ENCODE measurements at places on chromosomes 2 and 18. TPM values are rescaled to one million over a fixed set of nuclear protein-coding genes. Genes with fewer than 3 reads are reported as not detected.

The IL1RN gene
- not detected for total RNA-seq

The RND3 gene
- total RNA-seq, result 55.3 TPM

The UGT1A5 gene
- not detected for total RNA-seq

The PARD6G gene
- 17.2 TPM for total RNA-seq

The SPHKAP gene
- 0.04 TPM for total RNA-seq

The ALK gene
- 0.35 TPM for total RNA-seq

The LRATD1 gene
- 5.7 TPM for total RNA-seq

The SLC16A14 gene
- total RNA-seq, result 4.0 TPM

The WDR7 gene
- 12.0 TPM for total RNA-seq

DNA sequence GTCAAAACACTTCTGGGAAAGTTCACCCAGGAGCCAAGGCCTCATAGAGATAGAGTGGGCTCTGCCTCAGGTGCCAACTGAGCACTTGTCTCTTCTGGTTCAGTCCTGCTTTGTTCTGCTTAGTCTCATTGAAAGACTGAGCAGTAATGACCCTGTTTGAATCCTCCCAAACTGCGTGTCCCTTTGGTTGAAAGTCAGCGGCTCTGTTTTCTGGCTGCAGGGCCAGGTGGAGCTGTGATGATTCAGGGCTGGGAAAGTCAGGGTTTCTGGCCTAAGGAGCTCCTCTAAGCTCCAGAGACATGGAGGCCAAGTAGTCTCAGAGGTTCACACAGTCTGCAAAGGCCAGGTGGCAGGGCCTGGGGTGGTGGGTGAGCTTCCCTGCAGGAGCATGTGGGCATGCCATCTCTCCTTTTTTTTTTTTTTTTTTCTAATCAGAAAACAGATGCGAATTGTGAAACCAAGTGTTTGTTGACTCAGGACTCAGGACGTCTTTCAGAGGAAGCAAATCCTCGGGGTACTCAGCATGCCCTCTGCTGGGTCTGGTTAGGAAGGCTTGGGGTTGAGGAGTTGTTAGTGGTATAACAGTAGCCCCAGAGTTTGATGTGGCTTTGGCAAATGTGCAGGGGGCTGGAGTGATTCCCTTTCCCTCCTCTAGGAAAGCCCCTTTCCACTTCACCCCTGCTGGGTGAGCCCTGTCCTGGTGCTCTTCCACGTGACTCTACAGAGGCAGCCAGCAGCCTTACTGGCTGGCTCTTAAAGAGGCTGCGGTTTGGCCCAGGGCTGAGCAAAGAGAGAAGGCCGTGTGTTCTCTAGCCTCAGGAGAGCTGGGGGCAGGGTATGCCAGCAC lies 38.3 kb downstream of the TMEM17 start:
- DNase-seq, result peak; percentile 34

GRCh38 chr2:138329162-138329561 lies 172.4 kb upstream of the SPOPL start:
- no peak for DNase-seq

GRCh38 chr2:71974846-71975245 lies 172.8 kb downstream of the CYP26B1 start:
- no peak for DNase-seq

DNA sequence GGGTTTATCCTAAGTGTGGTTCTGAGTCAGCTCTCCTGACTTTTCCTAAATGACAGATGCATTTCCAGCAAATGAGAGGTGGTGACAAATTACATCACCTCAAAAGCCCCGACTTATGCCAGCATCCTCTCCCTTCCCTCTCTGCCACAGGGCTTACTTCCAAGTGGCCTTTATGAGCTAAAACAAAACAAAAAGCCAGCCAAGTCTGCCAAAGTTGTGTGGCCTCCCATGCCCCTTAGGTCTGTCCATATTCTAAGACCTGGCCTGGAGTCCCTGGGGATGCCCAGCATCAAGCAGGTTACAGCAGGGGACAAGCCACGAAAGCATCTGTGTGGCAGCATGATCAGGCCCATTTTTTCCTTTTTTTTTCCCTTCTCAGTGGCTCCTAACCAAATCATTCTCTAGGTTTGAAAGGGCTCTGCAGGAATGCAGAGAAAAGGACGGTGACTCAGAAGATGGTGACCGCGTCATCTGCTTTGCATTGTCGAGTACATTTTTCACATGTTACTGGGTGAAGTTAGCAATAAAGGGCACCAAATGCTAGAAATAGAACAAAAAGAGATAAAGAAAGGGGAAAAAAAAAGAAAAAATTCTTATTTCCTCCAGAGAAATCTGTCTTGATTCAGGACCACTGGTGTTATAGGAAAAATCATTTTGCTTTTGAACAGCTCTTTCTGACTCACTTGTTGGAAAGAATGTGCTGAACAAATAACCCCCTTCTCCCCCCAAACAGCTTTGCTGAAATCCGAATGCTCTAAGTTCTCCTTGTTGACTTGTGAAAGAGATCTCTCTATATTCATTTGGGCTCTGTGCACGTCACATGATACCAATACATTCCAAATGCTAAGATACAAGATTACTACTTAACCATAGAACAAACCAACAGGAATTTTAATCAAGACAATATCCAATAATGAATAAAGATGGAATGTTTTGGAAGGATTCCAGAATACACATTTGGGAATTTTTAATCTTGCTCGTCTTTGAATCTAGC lies 178.7 kb downstream of the EN1 start:
- DNase-seq, result no peak

DNA sequence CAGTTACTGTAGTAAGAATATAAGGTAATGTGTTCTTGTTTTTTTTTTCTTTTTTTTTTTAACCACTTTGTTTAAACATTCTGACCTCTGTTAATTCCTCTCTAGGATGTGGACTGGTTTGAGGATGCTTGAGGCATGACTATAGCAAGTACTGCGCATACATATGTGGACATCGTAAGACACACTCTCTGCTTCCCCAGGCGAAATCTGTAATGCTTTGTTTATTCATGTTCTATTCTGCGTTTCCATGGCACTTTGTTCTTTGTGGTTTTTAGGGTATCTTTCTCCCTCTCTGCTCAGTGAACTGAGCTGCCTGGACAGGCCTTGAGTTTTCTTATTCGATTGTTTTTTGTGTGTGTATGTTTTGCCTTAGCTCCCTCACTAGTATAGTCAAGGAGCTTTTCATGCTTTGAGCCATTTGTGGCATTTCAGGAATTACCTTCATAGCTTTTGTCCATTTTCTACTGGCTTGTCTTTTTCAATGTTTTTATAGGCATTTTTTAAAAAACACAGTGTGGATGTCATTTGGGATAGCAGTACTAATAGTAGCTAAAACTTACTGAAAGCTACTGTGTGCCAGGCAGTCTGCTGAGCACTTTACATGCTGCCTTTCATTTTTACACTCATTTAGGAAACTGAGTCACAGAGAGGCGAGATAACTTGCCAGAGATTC lies 1.9 kb upstream of the SH3BP4 start:
- DNase-seq, result no peak

DNA sequence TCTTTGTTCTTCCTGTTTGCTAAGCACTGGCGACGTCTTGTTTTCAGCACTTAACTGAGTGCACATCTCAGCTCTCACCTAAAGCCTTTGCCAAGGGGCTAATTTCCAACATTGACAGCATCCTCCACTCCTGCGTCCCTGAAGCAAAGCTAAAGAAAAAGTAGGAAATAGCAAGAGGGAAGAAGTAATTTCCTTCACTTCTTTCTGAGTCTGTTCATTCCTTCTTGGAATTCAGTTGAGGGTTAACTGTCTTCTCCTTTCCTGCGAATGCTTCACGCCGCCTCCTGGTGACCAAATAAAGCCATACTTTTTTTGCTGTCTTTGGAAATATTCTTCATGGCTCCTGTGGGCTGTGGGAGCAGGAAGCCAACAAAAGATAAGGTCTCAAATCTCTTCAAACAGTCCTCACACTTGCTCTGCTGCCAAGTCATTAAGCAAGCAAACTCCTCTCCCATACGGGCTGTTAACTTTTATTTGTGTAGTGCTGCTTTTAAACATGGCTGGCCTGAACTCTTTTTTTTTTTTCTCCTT lies 100.9 kb downstream of the DPP10 start:
- peak; percentile 48 for DNase-seq

GRCh38 chr18:10797896-10798295 lies 272.1 kb downstream of the NAPG start:
- DNase-seq, result peak; percentile 21

DNA sequence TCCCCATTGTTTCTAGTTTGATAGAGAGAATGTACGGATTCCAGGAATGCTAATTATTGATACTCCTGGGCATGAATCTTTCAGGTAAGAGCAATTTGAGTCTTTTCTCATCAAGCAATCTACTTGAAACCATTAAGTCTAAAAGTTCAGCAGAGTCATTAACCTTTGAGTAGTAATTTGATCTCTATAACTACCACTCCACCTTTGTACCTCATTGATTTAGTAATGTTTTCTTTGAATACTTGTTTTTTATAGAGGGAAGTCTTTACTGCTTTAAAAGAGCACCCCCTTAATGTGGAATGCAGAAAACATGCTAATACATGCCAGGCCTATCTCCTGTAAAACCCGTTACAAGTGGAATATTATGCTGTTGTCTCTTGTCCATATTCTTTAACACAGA lies 45.0 kb downstream of the EIF5B start:
- DNase-seq, result no peak

DNA sequence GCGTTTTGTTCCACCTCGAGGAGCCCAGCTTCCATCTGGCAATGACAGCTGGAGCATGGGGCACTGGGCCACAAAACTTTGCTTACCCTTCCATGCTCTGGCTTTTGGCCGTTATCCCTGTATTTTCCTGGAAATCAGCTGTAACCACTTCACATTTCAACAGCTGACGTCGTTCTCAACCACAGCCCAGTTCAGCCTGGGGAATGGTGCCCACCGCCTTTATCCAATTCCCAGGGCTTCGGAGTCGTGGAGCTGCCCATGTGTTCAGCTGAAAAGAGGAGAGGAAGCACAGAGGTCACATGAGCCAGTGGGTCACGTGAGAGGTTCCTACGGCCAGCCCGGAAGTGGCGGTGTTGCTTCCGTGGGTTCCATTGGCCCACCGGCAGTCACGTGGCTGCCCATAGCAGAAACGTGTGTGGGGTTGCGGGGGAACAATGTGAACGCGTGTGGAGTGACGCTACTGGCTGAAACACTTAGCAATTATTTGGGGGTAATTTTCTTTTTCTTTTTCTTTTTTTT lies 16.7 kb upstream of the EDAR start:
- DNase-seq, result no peak

DNA sequence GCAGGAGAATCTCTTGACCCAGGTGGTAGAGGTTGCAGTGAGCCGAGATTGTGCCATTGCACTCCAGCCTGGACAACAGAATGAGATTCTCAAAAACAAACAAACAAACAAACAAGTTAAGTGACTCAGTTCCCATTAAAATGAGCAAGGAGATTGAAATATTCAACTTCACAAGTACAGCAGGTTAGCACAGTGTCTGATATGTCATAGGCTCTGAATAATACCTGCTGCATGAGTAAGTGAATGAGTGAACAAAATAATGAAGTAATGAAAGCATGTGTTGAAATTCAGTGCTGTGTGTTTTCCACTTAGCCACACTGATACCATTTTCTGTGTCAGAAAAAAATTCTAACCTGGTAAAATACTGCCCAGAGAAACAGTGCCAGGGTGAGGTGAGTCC lies 41.9 kb upstream of the SETBP1 start:
- DNase-seq, result no peak
